ENCODE measurements at places on chromosomes 16 and 17.
A peak's percentile ranks its signal among the peaks of the same experiment; 100 is the strongest.

DNA sequence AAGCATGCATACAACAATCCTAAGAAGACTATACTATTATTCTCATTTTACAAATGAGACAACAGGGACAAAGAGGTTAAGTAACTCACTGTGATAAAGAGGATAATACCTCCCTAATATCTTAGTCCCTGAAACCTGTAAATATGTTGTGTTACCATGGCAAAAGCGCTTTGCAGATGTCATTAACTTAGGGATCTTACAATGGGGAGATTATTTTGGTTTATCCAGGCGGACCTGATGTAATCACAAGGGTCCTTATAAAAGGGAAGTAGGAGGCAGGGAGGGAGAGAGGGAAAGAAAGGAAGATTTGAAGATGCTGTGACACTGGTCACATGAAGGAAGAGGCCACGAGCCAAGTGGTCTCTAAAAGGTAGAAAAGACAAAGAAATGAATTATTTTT lies 164.7 kb downstream of the CNTNAP4 start:
- DNase-seq: no peak

GRCh38 chr16:11100239-11100750 lies 155.7 kb downstream of the SOCS1 start:
- no peak for DNase-seq

DNA sequence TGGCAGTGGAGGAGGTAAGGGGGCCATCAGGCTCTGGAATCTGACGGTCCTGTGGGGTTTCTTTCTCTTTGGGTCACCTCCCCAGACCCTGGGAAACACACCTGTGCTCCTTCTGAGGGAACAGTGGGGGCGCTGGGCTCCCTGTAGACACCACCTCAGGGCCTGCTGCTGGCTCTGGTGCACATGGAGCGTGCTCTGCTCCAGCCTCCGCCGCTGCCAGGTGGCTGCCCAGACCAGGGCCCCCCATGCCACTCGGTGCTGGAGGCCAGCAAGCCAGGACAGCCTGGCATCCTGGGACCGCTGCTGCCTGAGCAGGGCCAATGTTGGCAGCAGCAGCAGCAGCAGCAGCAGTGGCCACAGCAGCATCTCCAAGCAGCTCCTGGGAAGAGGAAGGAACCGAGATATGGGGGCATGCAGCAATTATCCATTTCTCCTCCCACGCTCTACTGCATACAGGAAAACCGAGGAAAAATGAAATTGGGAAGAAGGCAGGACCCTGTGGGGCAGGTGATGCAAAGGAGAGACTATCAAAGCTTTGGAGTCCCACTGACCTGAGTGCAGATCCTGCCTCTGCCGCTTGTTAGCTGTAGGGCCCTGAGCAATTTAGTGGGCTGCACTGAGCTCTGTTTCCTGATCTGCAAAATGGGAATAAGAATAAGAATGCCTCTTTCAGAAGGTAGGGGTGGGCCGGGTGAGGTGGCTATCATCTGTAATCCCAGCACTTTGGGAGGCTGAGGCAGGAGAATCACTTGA lies 902 bp downstream of the GHDC start:
- no peak for DNase-seq

GRCh38 chr17:50115756-50116155 lies 14.2 kb downstream of the SAMD14 start:
- no peak for DNase-seq

GRCh38 chr16:15542734-15543347 lies 100.1 kb downstream of the MARF1 start:
- DNase-seq: no peak

DNA sequence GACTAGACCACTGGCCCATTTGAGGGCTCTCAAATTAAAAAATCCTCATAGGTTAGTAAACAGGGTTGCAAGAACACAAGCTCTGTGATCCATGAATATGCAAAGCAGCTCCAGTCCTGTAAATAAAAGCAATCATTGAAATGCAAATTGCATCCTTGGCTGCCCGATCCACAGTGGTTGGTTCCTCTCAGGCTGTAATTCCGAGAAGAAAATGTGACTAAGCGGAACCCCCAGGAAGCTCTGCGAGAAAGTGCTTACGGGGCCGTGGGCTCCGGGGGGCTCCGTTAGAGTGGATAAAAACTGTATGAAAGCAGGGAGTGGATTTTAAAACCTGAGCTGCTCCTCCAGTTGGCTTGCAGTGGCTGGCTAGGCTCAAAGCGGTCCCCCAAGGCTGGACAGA lies 2.5 kb downstream of the GPRC5B start:
- DNase-seq: no peak

DNA sequence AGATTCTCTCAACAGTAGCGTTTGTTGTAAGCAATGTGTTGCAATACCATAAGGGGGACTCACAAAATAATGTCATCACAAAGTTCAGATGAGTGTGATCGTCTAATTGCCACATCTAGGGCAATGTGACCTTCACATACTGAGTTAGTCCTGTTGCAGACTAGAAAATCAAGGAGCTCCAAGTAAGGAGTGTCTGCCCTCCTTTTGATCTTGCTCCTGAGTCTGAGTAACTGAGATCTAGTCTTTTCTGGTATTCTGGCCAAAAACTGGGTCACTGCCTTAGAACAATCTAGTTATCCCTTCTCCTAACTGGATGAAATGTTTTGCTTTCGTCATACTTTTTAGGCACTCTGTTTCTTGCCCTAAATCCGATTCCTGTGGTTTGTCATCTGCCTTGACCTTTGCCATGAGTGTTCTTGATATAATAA lies 712.1 kb downstream of the CDH11 start:
- no peak for DNase-seq

GRCh38 chr16:11687601-11688519 lies 19.6 kb downstream of the SNN start:
- no peak for DNase-seq

DNA sequence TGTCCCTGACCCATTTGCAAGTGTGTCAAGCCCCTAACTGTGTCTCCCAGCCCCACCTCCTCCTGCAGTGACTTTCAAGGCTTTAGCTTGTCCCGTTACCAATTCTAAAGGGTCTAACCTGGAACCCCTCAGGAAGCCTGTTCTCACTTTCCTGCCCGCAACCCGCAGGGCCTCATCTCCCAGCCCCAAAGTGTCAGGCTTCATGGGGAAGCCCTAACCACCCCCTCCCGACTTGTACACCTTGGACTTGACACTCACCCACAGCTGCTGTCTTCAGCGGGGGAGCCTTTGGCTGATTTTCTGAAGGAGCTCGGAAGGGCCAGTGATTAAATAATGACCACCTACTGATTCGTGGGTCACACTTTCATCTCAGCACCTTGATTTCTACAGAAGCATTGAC lies 33.1 kb downstream of the NLRC5 start:
- DNase-seq: no peak

- no peak for DNase-seq
These were observed 248.3 kb upstream of the CIBAR2 start for GRCh38 chr16:85360323-85361277.

GRCh38 chr17:29948448-29949215 lies 7.2 kb downstream of the EFCAB5 start:
- peak; percentile 98 for DNase-seq

DNA sequence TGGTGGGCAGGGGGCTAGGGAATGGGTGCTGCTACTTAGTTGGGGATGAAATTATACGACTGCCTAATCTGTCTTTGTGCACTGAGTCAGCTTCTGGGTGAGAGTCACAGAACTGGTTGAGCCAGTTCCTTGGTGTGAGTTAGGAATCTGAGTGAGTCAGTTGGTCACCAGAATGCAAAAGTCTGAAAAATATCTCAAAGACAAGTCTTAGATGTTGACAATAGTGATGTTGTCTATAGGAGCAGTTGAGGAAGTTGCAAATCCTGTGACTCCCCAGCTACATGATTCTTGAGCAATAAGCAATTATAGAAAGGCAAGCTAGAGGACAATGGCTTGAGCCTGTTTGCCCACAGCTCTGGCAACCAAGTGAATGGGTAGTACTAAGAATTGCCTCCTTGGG lies 399.2 kb downstream of the CNTNAP4 start:
- no peak for DNase-seq

- no peak for DNase-seq
These were observed 70.6 kb downstream of the BCAS3 start for GRCh38 chr17:60748204-60748603.

- no peak for DNase-seq
These were observed 59.5 kb upstream of the CDC42EP4 start for GRCh38 chr17:73371285-73371684.

DNA sequence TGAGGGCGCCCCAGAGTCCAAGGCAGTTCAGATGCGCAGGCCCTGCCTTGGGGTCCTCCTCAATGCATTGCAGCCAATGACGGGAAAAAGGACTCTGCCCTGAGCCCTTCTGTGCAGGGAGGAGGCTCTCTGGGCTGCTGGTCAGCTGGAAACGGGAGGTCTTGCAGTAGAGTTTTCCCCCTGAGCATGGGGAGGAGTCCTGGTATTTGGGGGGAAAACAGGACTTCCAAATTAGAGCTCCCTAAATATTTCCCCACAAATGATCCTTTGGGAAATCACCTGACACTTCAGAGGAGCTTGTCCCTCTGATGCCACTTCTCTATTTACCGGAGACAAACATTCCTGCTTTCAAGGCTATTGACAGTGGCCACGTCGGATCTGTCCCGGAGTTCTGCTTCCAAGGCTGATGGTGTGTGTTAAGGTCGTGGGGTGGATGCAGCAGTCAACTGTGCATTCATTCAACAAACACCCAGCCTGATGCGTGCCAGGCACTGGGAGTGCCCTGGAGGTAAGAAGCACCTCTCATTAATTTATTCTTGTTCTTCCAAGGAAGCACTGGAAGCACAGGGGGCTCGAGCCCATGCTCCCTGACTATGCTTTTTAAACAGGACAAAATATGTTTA lies 73.0 kb upstream of the DNAH17 start:
- DNase-seq: no peak

GRCh38 chr17:32869345-32870026 lies 7.4 kb downstream of the MYO1D start:
- DNase-seq: no peak
